ENCODE measurements at places on chromosomes 1 and 21.

DNA sequence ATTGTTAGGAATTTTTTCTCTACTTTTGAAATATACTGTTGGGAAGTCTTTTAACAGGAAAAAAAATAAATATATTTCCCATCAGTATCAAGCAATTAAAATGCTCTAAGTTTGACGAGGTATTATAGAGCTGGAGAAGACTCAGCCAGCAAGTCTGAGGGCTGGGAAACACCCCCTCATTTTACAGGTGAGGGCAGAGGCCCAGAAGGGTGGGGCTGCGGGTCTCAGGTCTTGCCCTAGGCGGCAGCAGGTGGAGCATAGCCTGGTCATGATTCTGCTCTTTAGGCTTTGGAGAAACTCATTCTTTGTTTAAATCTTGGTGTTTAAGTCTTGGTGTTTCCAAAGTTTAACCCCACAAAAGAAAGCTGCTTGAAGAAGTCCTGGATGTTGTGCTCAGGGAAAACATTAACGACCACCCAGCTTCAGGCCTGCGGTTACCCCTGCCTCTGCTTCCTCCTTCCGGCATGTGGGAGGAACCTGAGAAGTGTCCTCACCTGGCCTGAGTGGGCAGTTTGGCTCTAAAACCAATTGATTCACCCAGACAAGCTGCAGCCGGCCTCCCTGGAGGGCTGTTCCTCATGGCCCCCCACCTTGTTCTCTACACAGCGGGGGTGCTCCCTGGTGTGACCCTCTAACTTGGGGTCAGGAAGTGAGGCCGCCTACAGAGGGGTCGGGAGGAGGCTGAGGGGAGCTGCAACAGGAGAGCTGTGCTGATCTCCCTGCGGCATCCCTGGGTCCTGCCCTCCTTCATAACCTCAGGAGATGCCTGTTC, 41.7 kb downstream of the OLFML2B start:
- DNase-seq, result no peak

DNA sequence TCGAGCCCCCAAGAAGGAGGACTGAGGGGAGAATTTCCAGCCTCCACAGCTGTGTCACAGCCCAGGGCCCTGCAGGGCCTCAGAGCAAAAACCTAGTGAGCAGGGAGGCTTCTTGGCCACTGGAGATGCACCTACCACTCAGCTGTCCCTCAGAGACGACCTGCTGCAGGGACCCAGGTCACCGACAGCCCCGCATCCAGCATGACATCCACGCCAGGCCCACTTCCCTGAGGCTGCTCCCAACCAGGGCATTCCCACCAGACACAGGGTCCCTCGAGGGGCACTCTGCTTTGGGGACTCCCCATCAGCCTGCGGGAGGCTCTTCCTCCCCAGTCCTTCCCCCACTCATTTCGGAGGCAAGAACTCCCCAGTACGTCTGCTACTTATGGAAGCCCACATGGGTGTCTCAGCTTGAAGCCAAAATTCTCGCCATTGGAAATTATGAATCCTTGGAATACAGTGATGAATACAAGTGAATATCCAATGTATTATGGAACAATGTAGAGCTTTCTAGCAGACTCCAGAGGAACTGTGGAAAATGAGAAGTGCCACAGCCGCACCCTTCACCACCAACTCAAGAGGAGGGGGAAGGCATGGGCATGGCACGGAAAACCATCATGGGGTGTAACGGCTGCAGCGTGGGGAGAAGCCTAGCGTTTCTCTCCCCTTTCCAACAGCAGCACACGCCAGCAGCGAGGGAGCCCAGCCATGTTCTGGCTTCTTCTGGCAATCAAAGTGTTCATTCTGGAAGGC, 6.9 kb downstream of the TFF3 start:
- no peak for DNase-seq

DNA sequence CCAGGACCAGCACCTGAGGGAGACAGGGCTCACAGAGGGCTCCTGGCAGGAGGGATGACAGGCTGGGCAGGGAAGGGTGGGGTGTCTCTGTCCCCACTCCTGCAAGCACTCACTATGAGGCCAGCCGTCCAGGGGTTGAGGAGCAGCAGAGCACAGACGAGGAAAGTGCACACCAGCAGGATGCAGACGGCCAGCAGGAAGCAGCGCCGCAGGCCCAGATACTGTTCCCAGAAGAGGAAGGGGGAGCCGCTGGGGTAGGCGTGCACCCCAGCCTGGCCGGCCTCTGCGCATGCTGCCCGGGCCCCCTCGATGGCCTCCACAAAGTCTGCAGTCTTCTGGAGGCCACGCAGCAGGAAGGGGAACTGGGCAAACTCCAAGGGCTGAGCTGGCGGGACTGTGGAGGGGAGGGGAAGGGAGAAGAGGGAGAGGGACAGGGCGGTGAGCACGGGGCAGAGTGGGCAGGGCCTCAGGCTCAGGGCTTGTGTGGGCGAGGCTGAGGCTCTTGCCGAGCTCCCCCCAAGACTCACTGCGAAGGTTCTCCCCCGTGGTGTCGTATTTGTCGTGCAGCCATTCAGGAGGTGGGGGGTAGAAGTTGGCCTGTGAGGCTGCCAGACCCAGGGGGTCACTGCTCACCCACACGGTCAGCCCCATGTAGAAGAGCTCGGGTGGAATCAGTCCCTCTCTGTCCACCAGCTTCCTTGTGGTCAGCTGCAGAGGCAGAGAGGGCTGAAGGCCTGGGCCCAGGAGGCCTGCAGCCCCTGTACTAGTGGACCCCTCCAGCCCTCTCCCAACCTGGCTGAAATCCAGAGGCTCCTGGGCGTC, 16.5 kb downstream of the PTCH2 start:
- DNase-seq, result no peak

DNA sequence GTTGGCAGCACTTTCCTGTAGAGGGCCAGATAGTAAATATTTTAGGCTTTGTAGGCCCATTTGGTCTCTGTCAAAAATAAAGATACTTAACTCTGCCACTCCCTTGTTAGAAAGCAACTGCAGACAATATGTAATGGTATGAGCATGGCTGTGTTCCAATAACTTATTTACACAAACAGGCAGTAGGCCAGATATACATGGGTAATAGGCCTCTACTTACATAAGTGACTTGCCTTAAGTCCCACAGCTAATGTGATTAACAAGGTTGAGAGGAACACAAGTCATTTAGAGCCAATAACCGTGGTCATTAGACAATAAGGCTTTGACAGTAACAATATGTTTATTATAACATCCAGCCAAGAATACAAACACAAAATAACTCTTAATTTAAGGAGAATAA, 17.4 kb downstream of the CCT8 start:
- DNase-seq, result no peak

DNA sequence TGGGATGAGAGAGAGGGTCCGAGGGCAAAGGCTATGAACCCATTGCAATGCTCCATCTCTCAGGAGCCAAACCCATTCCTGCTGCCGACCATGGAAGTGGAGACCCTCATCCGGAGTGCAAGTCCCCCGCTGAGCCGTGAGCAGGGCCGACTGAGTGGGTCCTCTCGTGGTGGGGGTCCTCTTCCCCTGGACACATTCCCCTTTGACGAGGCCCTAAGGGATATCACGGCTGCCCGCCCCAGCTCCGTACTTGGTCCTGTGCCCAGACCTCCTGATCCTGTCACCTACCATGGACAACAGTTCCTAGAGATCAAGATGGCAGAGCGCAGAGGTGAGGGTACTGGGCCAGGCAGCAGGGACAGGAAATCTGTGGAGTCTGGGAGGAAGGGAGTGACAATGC, 11.0 kb downstream of the HYI start:
- DNase-seq, result no peak

DNA sequence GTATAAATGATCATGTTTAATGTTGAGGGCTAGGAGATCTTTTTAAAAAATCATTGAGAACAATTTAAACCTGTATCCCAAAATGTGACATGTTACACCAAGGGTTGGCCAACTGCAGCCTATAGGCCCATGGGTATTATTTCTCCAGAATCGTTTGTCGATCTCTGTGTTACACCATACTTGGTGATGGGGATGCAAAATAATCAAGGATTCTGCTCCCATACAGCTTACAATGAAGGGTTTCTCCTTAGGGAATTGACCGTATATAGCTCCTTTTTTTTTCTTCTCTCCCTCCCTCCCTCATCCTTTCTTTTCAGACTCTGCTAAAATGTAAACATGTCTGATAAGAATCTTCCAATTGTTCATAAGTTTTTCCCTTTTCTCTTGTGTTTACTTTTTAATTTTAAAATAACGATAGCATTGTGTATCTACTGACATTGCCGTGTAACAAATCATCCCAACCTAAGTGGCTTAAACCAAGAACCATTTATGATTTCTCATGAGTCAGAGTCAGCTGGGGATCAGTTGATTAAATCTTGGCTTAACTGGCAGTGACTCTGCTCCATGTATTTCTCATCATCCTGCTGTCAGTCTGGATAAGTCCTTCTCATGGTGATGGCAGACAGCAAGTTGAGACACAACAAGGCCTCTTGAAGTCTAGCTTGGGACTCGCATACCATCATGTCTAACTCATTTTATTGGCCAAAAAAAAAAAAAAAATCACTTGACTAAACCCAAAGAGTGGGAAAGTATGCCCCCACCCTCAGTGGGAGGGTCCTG, 48.0 kb downstream of the MARK1 start:
- DNase-seq, result no peak

DNA sequence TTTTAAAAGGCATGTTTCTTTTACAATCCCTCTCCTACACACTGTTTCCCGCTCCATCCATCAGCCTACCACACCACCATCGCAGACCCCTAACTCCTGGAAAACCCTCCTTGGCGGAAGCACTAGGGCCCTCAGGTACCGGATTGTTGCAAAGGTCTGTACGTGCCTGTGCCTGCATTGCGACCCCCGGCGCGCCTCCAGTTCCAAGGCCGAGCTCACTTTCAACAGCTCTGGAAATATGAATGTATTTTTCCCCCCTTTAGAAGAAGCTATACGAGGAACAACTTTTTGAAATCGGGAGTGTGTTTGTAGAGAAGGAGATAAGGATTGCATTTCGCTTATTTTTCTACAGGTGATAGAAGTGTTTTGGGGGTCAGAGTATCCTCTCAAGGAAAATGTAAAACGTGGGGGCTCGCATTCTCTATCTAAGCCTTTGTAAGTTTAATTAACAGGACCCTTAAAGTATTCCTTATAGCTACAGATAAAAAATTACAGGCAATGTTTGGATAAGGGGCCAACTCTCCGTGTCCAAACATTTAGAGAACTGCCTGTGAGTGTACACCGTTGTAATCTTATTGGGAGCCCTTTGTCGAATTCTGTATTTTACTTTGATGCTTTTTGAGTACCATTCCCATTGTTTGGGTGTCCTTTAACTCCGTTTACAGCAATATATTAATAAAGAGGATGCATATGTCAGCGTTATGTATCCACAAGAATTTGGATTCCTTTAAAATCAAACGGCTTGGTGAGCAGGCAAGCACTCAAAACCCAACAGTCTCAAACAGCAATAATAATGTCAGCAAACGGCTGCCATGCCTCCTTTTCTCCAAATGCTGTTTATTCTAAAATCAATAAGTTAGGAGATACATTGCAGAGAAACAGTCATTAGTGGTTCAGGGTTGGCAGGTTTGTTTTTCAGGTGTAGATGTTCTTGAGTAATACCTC, 5.9 kb downstream of the PRRX1 start:
- no peak for DNase-seq

- DNase-seq, result peak; percentile 51
These were observed 15.7 kb upstream of the RCAN1 start for GRCh38 chr21:34630536-34631143.

DNA sequence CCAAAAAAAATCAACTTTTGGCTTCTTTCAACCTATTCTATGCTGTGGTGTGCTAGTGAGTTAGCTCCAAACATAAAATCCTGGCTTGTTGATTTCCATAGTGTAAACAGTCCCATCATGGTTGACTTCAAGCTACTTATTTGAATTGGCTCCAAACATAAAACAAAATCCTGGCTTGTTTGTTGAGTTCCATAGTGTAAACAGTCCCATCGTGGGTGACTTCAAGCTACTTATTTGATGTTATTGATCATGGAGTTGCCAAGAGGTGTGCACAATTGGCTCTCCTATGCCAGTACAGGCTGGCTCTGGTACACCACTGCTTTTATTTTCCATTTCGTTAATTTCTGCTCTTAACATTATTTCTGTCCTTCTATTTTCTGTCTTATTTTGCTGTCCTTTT, 1.8 kb upstream of the COA6 start:
- no peak for DNase-seq

DNA sequence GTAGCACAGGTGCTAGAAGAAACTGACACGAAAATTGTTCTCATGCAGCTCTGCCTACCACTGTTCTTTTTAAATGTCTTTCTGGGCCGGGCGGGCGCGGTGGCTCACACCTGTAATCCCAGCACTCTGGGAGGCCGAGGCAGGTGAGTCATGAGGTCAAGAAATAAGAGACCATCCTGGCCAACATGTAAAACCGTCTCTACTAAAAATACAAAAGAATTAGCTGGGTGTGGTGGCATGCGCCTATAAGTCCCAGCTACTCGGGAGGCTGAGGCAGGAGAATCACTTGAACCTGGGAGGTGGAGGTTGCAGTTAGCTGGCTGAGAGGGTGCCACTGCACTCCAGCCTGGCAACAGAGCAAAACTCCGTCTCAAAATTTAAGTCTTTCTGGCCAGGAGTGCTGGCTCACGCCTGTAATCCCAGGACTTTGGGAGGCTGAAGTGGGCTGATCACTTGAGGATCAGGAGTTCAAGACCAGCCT, 947 bp upstream of the RIT1 start:
- DNase-seq, result no peak

GRCh38 chr1:3245344-3245743, 176.3 kb downstream of the PRDM16 start:
- no peak for DNase-seq

DNA sequence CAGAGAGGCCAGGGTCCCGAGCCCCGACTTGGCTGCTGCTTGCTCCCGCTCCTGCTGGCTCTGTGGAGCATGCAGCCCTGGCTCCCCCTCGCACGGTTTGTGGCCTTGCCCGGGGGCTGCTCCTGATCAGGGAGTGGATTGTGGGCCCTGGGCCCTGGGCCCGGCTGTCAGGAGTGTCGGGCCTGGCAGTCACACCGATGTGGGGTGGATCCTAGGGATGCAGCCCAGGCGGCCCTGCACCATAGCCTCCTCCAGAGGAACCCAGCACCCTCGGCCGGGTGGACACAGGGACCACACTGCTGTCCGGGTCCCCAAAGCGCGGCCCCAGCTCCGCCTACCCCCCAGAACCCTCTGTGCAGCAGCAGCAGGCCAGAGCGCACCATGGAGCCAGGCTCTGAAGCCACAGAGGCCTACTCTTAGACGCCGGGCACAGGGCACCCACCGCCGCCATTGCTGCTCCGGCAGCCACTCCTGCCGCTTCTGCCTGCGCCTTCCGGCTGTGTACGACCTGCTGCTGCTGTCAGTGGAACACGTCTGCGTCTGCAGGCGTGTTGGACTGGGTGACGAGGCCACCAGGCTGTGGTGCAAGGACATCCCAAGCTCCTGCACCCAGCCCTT, 9.4 kb downstream of the SLX9 start:
- DNase-seq, result no peak

GRCh38 chr1:156582388-156583017, 3.0 kb downstream of the TTC24 start:
- DNase-seq, result no peak

DNA sequence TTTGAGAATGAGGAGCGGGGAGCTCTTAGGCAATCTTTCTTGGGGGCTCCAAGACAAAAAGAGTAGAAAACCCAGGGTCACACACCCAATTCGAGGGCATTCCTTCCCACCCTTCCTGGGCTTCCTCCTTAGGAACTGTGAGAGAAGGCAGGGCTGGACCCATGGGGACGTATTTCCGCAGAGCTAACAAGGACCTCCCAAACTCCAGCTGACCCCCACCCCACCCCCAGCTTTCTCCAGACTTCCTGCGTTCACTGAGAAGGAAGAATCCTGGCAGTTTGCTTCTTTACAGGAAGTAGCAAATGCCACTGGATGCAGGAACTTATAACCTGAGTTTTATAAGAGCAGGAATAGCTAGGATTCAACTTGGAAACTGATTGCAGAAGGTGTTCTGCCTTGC, 2.7 kb upstream of the LHX9 start:
- DNase-seq, result no peak

Measured in NCI-H1105 (cell line).